Immature natural killer cell (primary cell): ENCODE measurements at places on chromosomes 16 and 17. TPM values are rescaled to one million over a fixed set of nuclear protein-coding genes. Genes with fewer than 3 reads are reported as not detected.

Gene RBFOX1
- polyA plus RNA-seq = not detected

GRCh38 chr17:78407387-78408000 is 29.0 kb downstream of the PGS1 start:
- H3K36me3 ChIP-seq = peaks cover 10% of the 10 kb centered on the region
- no peak overlapping the region for H3K4me3 ChIP-seq
- no peak overlapping the region for H3K27ac ChIP-seq
- H3K27me3 ChIP-seq = no peaks in the 10 kb centered on the region
- no peak for DNase-seq
- peaks cover 34% of the 10 kb centered on the region for H3K4me1 ChIP-seq

- H3K36me3 ChIP-seq = no peaks in the 10 kb centered on the region
- peak overlapping the region; percentile 82 for H3K4me3 ChIP-seq
- H3K27ac ChIP-seq = peak overlapping the region; percentile 9
- peaks cover 91% of the 10 kb centered on the region for H3K4me1 ChIP-seq
- no peak for DNase-seq
Measured at GRCh38 chr17:67519801-67520251, 142.7 kb downstream of the PITPNC1 start.

GRCh38 chr16:67480833-67481560 is at the start of gene ATP6V0D1:
Gene ATP6V0D1, minus strand, starts transcription at chr16:67481157. Its CDS starts 71 bp downstream, at chr16:67481086.
- H3K36me3 ChIP-seq = peaks cover 4% of the 10 kb centered on the region
- H3K27ac ChIP-seq = peak within 1 kb of the TSS; percentile 99
